ENCODE measurements at places on chromosomes 4 and X.

DNA sequence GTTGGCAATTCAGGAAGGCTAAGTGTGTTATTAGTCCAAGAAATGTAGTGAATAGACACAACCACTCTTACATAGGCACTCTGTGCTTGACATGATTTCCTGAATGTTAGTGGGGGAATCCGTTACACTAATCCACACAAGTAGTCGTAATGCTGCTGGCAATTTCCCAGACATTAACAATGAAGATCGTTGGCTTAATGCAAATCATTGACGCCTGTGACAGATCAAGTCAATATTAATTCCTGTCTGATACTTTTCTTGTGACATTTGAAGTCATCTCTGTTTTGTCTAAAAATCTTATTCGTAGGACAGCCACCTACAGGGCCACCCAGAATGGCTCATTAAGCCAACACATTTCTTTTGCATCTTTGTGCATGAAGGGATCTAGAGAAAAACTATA, 939.1 kb upstream of the FTHL17 start:
- DNase-seq, result no peak

GRCh38 chr4:42265782-42266602, 113.5 kb upstream of the BEND4 start:
- DNase-seq, result no peak

DNA sequence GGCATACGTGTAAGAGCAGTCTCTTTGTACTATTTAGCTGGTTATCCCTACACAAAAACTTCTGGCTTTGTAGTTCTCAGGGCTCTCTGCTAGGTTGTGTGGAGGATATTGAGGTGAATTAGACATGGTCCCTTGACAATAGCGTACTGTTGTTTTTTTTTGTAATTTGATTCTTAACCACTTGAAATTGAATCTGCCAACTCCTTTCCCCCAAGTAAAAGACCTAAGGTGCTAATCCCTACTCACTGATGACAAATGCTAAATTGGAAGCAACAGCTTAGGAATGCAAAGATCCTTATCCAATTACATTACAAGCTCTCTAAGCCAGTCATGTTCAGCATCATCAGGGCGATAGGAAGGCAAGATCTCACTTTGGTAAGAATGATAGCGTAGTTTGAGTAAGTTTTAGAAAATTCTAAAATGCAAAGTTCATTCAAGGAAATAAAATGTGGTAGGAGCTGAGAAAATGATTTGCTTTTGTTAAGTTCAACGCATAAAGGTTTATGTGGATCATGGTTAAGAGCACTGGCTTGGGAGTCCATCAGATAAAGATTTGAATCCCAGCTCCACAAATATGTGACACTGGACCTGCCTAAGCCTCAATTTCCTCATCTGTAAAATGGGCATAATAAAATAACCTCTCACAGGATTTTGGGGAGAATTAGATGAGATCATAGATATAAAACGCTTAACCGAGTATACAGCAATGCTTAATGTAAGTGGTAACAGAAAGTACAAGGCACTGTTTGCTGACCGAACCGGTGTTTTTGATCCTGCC, 39.3 kb downstream of the DOCK11 start:
- DNase-seq, result no peak

- DNase-seq, result no peak
These were observed 84.1 kb upstream of the CT45A1 start for GRCh38 chrX:135629342-135629741.

GRCh38 chrX:73126240-73126639, 46.9 kb upstream of the PABPC1L2A start:
- DNase-seq, result no peak

DNA sequence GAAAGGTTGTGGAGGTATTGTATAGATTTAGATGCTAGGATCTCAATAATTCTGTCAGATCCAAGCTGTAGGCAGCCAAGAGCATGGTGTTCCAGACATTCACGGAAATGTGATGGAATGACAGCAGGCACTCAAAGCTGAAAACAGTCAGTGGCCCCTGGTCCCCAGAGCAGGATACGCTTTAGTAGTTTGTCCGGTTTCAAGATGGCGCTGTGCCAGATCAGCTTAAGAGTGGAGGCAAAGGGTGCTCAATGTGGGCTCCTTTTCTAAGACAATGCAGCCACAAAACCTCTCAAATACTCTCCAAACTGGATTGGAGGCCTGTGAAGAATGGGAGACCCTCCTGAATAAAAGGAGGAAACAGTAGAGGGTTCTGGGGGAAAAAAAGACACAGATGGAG, 291.2 kb upstream of the HS3ST1 start:
- DNase-seq, result no peak

DNA sequence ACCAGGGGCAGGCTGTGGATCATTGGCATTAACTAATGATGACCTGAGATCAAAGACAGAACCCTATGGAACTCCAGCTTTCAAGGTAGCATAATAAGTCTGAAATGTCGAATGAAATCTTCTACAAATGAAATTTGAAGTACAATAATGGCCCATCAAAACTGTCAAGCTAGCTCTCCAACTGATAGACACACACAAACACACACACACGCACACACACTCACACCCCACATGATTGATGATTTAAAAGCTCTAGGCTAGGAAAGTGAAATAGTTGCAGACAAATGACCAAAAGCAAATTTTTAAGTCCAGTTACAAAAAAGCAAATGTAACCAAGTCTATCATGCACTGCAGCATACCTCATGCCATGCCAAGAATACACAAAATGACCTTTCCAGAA, 655.7 kb downstream of the C4orf33 start:
- DNase-seq, result no peak

DNA sequence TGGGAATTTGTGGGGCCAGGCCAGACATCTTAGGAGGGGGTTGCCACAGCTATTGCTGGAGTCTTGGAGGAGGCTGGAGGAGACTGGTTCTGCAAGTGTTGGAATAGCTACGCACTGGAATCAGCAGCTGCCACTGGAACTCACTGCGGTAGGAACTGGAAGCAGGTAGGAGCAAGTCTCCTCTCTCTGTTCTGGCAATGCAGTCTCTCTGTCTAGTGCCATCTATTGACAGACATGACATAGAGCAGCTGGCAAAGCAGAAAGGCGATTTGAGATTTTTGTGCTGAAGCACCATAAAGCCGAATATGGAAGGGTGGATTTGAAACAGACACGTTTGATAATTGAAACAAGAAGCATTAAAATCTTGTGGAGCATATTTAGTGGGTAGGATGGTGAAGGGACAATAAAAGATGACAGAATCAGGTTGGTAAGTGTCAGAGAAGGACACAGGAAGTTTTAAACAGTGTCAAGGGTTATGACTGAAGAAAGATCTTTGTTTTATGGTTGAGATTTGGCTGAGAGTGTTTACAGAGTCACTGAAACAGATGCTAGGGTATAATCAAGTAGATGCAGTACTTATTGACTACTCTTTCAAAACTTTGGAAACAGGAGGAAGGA, 23.5 kb upstream of the SYNPO2 start:
- peak; percentile 7 for DNase-seq

GRCh38 chr4:1010395-1011021, 918 bp upstream of the FGFRL1 start:
- peak; percentile 62 for DNase-seq

GRCh38 chr4:142705820-142706219, 140.3 kb downstream of the INPP4B start:
- no peak for DNase-seq

DNA sequence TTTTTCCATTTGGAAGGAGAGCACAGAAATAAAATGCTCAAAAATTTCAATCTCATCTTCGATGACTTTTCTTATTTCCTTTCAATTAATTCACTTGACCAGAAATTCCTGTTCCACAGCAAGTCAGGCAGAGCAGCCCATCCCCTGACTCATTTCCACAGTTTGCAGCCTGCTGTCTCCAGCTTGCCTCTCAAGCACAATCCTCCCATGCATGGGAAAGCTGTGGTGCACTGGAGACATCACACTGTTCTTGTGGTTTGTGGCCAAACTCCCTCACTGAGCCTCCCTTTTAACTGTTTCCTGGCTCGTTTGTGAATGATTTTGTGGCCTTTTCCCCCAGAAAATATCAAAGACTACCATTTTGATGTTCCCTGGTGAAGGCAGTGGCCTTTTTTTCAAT, 114.0 kb upstream of the ENPEP start:
- no peak for DNase-seq

- no peak for DNase-seq
These were observed 63.9 kb downstream of the TRMT44 start for GRCh38 chr4:8504279-8505007.

DNA sequence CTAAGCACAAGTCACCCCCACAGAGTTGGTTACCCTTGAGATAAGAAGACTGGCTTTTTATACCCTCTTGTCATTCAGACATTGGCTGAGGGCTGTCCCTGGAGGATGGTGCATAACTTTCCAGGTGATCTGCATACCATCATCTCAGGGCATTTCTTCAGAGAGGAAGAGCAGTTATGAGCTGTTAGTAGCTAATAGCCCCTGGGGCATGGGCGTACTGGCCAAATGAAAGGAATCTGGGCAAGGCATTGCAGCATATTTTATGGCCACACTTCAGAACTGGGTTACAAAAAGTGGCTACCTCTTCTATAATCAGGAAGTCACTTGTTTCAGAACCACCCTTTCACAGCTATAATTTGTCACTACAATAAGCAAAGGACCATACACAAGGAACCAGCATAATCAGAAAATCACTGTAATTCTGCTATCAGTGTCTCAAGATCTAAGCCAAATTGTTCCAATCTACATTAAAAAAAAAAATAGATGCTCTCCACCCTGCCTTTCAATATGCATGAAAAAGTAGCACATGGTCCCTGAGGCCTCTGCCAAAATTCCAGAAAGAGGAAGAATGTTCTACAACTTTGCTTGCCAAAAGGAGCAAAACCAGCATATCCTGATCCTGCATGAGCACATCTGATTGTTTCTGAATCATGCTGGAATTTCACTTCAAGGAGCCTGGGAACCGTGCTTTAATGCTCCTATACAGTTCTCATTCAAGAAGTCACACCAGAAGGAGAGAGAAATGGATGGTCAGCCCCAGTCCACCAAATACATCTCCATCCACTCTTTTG, 92.0 kb downstream of the TMEM144 start:
- no peak for DNase-seq

DNA sequence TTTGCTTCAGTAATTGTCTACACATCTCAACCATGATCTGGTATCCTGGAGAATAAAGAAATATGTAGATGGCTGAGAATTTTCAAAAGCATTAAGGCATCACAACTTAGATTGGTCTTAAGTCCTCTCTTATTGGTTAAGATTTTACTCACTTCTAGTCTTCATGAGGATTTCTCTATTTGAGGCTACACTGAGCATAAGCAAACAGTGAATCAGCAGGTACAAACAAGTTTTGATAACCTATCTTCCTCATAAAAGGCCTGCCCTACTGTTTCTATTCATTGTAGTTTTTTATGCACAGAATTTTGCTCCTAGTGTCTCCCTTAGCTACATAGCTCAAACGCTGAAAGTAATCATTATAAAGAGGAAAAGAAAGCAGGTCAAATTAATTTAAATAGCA, 460.7 kb upstream of the RPS6KA3 start:
- no peak for DNase-seq

- no peak for DNase-seq
These were observed 248.5 kb downstream of the TENM3 start for GRCh38 chr4:182491719-182492118.

DNA sequence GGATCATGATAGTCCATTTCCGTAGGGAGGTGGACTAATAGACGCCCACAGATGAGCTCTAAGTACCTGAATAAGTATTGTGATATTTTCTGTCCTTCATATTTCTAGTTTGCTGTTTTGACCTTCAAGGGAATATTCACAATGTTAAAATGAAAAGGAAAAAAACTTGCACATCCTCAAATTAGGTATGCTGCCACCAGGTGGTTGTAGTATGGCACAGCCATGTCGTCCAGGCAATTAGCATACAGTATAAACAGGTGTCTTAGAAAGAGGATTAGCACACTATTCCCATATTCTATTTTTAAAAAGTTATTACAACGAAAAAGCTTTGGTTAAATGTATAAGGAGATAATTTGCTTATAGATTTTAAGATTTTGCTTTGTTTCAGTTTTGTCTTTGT, 802.0 kb downstream of the RPA4 start:
- DNase-seq, result peak; percentile 32

- peak; percentile 40 for DNase-seq
These were observed 99.8 kb downstream of the MTMR1 start for GRCh38 chrX:150792949-150793527.

- no peak for DNase-seq
These were observed 193.3 kb downstream of the ANKRD50 start for GRCh38 chr4:124519196-124519595.

Measured in erythroblast (primary cell).